ENCODE measurements at places on chromosomes 16 and 17. TPM values are rescaled to one million over a fixed set of nuclear protein-coding genes. Genes with fewer than 3 reads are reported as not detected.
A peak's percentile ranks its signal among the peaks of the same experiment; 100 is the strongest.

The TMEM256 gene
- 40.1 TPM for total RNA-seq

The KRTAP9-2 gene
- total RNA-seq = not detected

The NKD1 gene
- total RNA-seq = 34.4 TPM

The ZNF652 gene
- 52.8 TPM for total RNA-seq

The TLCD1 gene
- 0.90 TPM for total RNA-seq

The DPH1 gene
- 38.8 TPM for total RNA-seq

GRCh38 chr17:76179496-76180467 is 38.7 kb upstream of the FOXJ1 start:
- no peaks in the 10 kb centered on the region for H3K36me3 ChIP-seq
- no peaks in the 10 kb centered on the region for H3K4me1 ChIP-seq
- H3K27me3 ChIP-seq = no peaks in the 10 kb centered on the region
- H3K4me3 ChIP-seq = no peak overlapping the region

- H3K27me3 ChIP-seq = no peaks in the 10 kb centered on the region
- no peaks in the 10 kb centered on the region for H3K36me3 ChIP-seq
- DNase-seq = no peak
- H3K4me1 ChIP-seq = no peaks in the 10 kb centered on the region
Observed at GRCh38 chr16:4618645-4619418, 4.1 kb upstream of the UBALD1 start.

DNA sequence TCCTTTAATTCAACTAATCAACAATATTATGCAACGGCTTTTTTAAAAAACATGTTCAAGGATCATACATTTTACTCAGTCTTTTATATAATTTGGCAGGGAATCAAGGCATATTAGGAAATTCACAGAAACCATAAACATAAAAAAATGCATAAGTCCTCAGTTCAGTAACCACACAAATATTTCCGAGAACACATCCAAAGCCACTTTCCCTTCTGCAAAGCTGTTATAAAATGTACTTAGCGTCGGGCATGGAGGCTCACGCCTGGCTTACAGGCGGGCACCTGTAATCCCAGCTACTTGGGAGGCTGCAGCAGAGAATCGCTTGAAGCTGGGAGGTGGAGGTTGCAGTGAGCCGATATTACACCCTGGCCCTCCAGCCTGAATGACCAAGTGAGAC is 9.7 kb upstream of the ZC3H7A start:
- no peaks in the 10 kb centered on the region for H3K4me1 ChIP-seq
- DNase-seq = no peak
- H3K27ac ChIP-seq = no peak overlapping the region
- no peak overlapping the region for H3K4me3 ChIP-seq
- no peaks in the 10 kb centered on the region for H3K27me3 ChIP-seq

DNA sequence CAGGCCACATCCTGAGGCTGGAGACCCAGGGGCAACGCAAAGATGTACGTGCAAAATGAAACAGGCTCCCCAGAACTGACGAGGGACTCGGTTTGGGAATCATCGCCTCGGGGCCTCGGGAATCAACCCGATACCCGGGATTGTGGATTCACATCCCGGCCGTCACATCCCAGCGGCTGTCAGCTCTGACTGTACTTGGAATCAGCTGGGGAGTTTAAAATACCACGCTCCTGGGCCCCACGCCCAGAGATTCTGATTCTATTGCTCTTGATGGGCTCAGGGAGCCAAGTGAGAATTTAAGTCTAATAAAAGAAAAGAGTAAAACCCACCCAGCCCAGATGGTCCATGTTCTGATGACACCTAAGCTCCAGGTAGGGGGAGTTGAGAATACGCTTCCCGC is 42.2 kb downstream of the MRM3 start:
- H3K27ac ChIP-seq = no peak overlapping the region
- no peak for DNase-seq
- no peaks in the 10 kb centered on the region for H3K36me3 ChIP-seq
- no peaks in the 10 kb centered on the region for H3K27me3 ChIP-seq
- H3K4me1 ChIP-seq = no peaks in the 10 kb centered on the region
- H3K4me3 ChIP-seq = no peak overlapping the region

GRCh38 chr16:14485121-14485551 is 144.9 kb downstream of the PARN start:
- H3K4me3 ChIP-seq = no peak overlapping the region
- no peaks in the 10 kb centered on the region for H3K27me3 ChIP-seq
- H3K36me3 ChIP-seq = peaks cover 2% of the 10 kb centered on the region
- no peak for DNase-seq
- H3K4me1 ChIP-seq = no peaks in the 10 kb centered on the region

GRCh38 chr16:31357324-31358109 is 2.5 kb downstream of the ITGAX start:
- no peaks in the 10 kb centered on the region for H3K36me3 ChIP-seq
- H3K27me3 ChIP-seq = no peaks in the 10 kb centered on the region
- H3K4me1 ChIP-seq = no peaks in the 10 kb centered on the region
- H3K27ac ChIP-seq = no peak overlapping the region
- H3K4me3 ChIP-seq = no peak overlapping the region

DNA sequence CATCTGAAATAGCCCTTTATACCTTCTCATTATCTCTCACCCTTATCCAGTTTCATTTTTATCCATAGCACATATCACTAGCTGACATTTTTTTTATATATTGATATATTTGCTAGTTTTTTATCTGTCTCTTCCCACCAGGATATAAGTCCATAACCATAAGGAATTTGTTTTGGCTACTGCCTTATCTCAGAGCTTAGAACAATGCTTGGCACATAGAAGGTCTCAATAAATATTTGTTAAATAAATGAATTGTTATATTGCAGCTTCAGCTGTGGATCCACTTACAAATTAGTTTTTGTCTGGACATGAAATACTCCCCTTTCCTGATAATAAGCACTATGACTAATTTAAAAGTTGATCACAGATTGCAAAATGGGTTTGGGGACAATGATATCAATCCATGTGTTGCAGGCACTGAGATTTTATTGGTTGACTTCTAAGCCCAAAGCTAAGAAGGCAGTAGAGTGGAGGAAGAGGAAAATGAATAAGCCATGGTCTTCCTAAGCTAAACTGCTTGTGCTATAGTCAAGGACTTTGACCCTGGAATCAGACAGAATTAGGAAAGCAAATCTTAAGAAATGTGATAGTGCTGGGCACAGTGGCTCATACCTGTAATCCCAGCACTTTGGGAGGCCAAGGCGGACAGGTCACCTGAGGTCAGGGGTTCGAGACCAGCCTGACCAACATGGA is 31.9 kb upstream of the YPEL2 start:
- no peaks in the 10 kb centered on the region for H3K27me3 ChIP-seq
- H3K4me3 ChIP-seq = no peak overlapping the region
- H3K4me1 ChIP-seq = no peaks in the 10 kb centered on the region
- no peak overlapping the region for H3K27ac ChIP-seq

DNA sequence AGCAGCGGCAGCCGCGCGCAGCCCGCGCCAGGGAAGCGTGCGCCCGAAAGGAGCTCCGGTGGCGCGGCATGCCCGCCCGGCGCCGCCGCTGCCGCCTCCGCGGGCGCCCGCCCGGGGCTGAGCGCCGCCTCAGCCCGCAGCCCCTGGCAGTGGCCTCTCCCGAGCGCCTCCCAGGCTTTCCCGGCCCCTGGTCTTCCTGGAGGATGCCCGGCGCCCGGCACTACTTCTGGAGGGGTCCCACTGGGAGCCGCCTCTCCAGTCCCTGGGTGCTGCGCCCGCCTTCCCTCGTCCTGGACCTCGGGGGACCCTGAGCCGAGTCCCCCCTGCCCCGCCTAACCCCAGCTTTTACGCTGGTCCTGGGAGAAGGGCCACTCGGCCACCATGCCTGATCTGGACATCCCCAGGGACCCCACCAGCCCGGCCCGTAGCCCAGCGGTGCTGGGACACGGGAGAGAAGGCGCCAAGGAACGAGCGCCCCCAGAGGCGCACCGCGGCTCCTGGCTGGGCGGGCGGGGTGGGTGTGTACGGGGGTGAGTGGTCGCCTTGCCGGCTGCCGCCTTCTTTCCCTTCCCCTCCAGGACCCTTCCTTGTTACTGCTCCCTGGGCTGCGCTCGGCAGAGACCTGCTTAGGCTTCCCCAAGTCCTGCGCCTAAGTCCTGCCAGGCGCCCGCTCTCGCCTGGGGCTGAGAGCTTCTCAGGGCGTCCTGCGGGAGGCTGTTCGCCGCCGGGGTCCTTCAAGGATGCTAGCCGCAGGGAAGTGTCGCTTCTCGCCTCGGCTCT is 704 bp downstream of the ASIC2 start:
- peaks cover 5% of the 10 kb centered on the region for H3K27me3 ChIP-seq
- DNase-seq = peak; percentile 45
- peak overlapping the region; percentile 21 for H3K4me3 ChIP-seq
- no peak overlapping the region for H3K27ac ChIP-seq
- no peaks in the 10 kb centered on the region for H3K36me3 ChIP-seq

GRCh38 chr16:19607616-19608280 is 52.2 kb downstream of the VPS35L start:
- H3K4me1 ChIP-seq = no peaks in the 10 kb centered on the region
- DNase-seq = no peak
- no peak overlapping the region for H3K4me3 ChIP-seq

DNA sequence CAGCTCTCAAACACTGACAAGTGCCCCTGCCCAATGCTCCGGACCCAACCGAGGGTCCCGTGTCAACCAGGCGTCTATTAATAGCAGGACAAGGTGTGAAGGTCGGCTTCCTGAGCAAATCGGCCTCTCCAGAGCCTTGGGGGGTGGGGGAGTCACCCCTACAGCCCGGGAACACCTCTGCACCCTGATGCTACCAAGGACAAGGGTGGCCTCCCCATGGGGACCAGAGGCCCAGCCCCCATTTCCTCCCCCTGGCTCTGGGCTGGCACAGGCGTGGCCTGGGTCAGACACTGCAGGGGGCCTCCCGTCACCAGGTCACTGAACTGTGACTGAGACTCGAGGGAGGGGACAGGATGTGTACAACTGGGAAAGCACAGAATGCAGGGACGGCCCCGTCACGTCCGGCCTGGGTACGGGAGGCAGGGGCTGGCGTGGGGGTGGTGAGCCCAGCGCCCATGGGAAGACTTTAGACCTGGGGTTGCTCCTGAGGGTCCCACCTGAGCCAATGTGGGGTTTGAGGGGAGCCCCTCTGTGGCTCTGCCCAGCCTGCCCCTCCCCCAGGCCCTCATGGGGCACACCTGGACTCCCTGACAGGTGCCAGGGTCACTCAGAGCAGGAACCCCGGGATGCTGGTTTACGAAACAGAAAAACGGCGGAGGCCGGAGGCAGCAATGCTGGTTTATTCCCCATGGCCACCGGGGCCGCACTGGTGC is 579 bp upstream of the CYBA start:
- H3K27ac ChIP-seq = no peak overlapping the region
- H3K4me3 ChIP-seq = no peak overlapping the region
- no peaks in the 10 kb centered on the region for H3K27me3 ChIP-seq
- no peaks in the 10 kb centered on the region for H3K36me3 ChIP-seq
- peak; percentile 77 for DNase-seq

GRCh38 chr17:17872547-17873345 is 36.0 kb upstream of the SREBF1 start:
- H3K27ac ChIP-seq = no peak overlapping the region
- no peak overlapping the region for H3K4me3 ChIP-seq
- DNase-seq = no peak
- no peaks in the 10 kb centered on the region for H3K36me3 ChIP-seq
- peaks cover 1% of the 10 kb centered on the region for H3K4me1 ChIP-seq
- H3K27me3 ChIP-seq = no peaks in the 10 kb centered on the region

GRCh38 chr17:57512258-57512657 is 232.8 kb downstream of the CCDC182 start:
- DNase-seq = no peak
- H3K27me3 ChIP-seq = no peaks in the 10 kb centered on the region
- no peak overlapping the region for H3K27ac ChIP-seq
- H3K4me3 ChIP-seq = no peak overlapping the region
- H3K36me3 ChIP-seq = no peaks in the 10 kb centered on the region

DNA sequence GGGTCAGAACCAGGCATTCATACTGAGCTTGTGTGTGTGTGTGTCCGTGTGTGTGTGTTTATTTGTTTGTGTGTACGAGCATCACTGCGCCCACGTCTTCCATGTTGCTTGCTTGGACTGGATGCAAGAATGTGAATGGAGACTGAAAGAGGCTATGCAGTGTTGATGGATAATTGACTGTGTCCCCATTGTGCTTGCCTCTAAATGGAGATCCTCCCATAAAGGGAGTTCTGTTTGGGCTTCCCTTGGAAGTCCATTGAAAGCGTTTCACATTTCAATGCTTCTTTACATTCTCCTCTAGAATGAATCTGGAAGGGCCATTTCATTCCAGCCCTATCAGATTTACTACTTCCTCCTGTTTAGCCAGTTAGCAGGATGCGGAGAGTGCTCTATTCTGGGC is 124.0 kb downstream of the GP2 start:
- H3K27me3 ChIP-seq = no peaks in the 10 kb centered on the region
- no peak overlapping the region for H3K4me3 ChIP-seq
- no peak for DNase-seq
- no peaks in the 10 kb centered on the region for H3K36me3 ChIP-seq

GRCh38 chr16:50671644-50672260 is 9.4 kb downstream of the SNX20 start:
- no peaks in the 10 kb centered on the region for H3K27me3 ChIP-seq
- no peak for DNase-seq
- no peak overlapping the region for H3K27ac ChIP-seq
- H3K4me3 ChIP-seq = no peak overlapping the region
- no peaks in the 10 kb centered on the region for H3K36me3 ChIP-seq

DNA sequence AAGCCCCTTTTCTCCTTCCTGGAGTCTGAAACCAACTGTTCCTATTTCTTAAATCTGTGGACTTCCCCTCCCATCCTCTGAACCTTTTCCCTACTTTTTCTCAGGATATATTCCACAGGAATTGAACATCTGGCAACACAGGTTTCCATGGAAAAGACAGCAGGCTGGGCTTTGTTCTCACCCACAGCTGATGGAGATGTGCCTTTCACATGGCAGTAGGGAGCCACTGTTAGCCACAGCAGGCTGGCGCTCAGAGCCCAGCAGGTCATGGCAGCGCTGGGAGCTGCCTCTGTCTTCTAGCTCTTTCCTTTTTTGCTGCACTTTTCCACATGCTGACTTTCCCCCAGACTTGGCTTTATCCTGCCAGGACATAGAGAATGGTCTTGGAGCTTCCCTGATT is 116.4 kb upstream of the NLRP1 start:
- no peak overlapping the region for H3K27ac ChIP-seq
- H3K4me1 ChIP-seq = no peaks in the 10 kb centered on the region
- H3K4me3 ChIP-seq = no peak overlapping the region

DNA sequence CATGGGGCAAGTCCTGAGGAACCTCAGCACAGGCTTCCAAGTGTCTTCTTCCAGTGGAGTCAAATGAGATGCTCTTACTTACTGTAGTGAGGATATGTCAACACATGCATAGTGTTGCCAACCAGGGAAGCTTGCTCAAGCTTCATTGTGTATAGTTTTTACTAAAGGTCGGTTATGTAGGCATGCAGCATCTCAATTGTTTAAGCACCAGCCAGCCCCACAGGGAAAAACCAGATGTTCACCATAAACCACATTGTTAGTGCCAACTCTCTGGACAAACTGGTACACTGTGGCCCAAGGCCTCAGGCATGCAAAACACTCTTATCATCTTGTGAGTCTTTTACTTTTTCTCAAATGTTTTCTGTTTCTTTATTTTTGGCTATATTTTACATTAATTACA is 152.1 kb downstream of the PHKB start:
- no peak for DNase-seq
- no peaks in the 10 kb centered on the region for H3K27me3 ChIP-seq

Data from aorta (tissue), 5 donors.